ENCODE measurements at places on chromosomes 6 and 20. TPM values are rescaled to one million over a fixed set of nuclear protein-coding genes. Genes with fewer than 3 reads are reported as not detected.

FAM209B gene
- total RNA-seq: 0.81 TPM

- no peak for DNase-seq
Measured at GRCh38 chr6:20198775-20199174, 13.5 kb downstream of the MBOAT1 start.

DNA sequence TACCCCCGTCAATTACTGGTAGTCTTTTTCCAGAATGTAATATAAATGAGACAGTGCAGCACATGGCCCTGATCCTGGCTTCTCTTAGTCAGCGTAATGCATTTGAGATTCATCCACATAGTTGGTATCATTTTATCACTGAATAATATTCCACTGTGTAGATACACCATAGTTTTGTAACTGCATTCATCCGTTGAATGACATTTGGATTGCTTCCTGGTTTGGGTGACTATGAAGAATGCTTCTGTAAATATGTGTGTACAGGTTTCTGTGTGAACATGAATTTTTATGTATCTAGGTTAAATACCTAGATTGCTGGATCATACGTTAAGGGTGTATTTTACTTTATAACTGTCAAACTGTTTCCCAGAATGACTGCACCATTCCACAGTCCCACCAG, 62.6 kb upstream of the STMND1 start:
- DNase-seq: no peak

GRCh38 chr6:9361749-9362148, 926.4 kb upstream of the SLC35B3 start:
- DNase-seq: no peak

DNA sequence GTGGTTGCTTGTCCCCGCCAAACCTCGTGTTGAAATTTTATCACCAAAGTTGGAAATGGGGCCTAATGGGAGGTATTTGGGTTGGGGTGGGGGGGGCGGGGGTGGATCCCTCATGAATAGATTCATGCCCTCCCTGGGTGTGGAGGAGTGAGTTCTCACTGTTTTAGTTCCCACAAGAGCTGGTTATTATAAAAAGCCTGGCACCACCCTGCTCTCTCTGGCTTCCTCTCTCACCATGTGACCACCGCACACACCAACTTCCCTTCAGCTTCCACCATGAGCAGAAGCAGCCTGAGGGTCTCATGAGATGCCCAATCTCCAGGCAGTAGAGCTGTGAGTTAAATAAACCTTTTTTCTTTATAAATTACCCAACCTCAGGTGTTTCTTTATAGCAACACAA, 111.3 kb downstream of the PRDM1 start:
- peak; percentile 1 for DNase-seq
